Stimulated activated CD4-positive, alpha-beta T cell treated with anti-CD3 and anti-CD28 coated beads, TNF-alpha, amount 100 ng/mL, for 4 hours (primary cell): ENCODE measurements at places on chromosomes 6 and 20.

GRCh38 chr6:120056085-120056484 is 706.5 kb upstream of the MAN1A1 start:
- no peak for DNase-seq

GRCh38 chr6:128357392-128358130 is 162.8 kb downstream of the PTPRK start:
- DNase-seq = no peak

DNA sequence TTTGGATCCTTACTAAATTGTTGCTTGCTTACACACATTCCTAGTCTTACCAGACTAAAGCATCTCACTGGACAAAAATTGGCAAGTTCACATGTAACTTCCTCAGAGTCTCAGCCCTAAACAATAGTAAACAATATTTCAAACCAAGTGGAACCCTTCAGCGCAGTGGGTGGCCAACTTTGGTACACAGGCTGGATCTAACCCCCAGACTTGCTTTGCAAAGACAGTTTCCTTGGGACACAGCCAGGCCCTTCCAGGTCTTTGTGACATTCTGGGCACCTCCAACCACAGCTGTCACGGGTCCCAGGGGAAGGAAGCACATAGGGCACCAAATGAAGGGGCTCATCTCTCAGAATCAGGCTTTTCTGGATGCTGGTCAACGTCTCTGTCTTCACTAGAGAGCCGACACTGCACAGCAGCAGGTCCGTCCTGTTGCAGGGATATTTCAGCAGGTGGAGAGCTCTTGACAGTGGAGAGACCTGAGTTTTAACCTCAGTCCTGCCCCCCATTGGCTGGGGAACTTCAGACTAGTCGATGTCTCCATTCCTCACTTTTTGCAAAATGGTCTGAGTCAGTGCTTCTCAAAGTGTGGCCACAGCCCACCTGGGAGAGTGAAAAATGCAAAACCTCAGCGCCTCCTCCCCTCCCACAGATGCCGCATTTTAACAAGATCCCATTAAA is 91.4 kb downstream of the BFSP1 start:
- DNase-seq = no peak

DNA sequence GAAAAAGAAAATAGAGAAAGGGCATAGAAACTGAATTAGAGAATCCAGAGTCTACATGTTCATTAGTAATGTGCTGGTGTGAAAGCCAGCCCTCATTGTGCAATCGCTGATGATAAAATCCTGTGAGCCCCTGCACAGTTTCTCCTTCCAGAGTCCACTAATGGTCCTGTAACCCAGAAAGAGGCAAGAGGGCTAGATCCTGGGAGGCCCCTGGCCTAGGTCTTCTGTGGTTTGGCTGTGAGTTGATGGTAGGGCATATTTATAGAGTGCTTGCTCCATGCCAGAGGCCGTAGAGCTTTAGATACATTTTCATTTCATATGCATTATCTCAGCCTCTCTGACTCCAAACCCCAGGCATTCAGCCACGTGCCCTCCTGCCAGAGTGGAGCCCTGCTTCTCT is 94.9 kb upstream of the MTHFD1L start:
- no peak for DNase-seq

DNA sequence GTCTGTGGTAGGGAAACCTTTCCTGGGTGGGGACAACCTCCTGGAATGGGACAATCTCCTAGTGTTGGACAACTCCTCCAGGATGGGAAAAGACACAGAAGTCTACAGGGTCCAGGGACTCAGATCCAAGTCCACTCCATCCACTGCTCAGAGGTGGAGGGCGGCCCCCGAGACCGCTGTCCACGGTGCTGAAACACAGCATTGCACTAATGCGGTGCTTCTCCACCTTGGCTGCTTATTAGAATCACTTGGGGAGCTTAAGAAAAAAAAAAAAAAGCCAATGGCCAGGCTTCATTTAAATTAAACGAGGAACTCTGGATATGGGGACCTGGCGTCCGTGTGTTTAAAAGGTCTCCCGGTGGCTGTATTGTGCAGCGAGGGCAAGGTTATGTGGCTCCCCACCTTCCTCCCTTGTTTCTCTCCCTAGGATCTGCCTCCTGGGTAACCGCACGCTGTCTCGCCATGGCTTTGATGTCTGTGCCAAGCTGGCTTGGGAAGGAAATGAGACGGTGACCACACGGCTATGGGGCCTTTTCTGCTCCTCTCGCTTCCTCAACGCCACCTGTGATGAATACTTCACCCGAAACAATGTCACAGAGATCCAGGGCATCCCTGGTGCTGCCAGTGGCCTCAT is 12.0 kb downstream of the SLC12A5 start:
- no peak for DNase-seq

GRCh38 chr20:38770546-38770945 is 22.3 kb downstream of the ACTR5 start:
- no peak for DNase-seq

GRCh38 chr20:31566658-31567379 is 38.3 kb upstream of the ID1 start:
- peak; percentile 25 for DNase-seq

GRCh38 chr20:50876816-50877215 is 54.4 kb downstream of the ADNP start:
- no peak for DNase-seq

DNA sequence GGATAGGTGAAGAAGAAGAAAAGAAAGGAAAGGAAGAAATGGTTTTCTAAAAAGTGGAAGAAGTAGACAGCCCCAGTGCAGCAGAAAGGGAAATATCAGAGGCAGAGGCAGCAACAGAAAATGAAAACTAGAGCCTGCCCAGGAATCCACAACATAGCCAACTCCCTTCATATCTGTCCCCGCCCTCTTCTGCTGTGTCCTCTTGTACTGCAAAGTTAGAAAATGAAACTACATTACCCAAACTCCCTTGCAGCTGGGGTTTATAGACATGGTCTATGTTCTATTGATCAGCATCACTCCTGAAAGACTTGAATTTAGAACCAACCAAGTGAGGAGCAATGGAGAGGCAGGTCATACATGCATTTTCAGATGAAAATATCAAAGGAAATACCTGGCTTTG is 200.5 kb upstream of the PHACTR1 start:
- DNase-seq = no peak

- DNase-seq = no peak
Measured at GRCh38 chr6:116019428-116019827, 41.3 kb downstream of the FRK start.

GRCh38 chr20:42688576-42688975 is 501.1 kb downstream of the PTPRT start:
- no peak for DNase-seq

DNA sequence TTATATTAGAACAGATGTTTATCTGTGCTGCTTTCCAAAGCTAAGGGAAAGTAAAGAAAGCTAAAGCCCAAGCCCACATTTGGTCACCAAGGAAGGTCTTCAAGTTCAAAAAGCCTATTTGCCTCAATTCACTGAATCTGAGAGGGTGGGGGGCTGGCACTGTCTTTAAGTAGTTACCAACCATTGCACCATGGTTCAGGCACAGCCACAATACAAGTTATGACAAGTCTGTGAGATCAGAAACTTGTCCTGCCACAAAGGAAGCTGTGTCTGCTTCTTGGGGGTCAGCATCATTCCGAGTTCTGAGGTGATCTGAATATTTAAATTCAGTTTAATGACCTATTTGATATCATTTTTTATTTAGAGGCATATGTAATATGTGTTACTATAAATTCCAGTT is 78.3 kb upstream of the OPRM1 start:
- no peak for DNase-seq

- DNase-seq = no peak
Measured at GRCh38 chr6:16257999-16258708, 19.8 kb downstream of the GMPR start.

GRCh38 chr6:28225056-28225834 is at the start of gene ZSCAN9:
TSS of gene ZSCAN9 (plus strand) at chr6:28225275. CDS start at chr6:28227085, 1,810 bp downstream.
- DNase-seq = no peak

DNA sequence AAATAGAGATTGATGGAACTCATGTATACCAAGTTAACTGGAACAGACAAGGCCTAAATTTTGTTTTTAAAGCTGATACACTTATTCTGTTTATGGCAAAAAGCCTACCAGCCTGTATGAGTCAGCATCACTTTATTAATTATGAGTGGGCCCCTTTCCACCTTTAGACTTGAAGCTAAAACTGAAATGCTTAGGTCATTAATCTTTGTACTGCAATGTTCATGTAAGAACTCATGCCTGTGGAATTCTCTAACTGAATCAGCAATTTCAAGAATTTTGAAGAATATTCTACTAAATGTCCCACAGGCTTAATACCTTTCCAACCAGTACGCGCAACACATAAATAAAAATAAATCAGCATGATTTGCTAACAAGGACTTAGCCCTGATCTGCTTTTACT is 140.2 kb upstream of the PHACTR1 start:
- no peak for DNase-seq

GRCh38 chr6:167836721-167837120 is 10.0 kb downstream of the AFDN start:
- DNase-seq = no peak

GRCh38 chr6:167496707-167497106 is 171.8 kb downstream of the TTLL2 start:
- DNase-seq = no peak

DNA sequence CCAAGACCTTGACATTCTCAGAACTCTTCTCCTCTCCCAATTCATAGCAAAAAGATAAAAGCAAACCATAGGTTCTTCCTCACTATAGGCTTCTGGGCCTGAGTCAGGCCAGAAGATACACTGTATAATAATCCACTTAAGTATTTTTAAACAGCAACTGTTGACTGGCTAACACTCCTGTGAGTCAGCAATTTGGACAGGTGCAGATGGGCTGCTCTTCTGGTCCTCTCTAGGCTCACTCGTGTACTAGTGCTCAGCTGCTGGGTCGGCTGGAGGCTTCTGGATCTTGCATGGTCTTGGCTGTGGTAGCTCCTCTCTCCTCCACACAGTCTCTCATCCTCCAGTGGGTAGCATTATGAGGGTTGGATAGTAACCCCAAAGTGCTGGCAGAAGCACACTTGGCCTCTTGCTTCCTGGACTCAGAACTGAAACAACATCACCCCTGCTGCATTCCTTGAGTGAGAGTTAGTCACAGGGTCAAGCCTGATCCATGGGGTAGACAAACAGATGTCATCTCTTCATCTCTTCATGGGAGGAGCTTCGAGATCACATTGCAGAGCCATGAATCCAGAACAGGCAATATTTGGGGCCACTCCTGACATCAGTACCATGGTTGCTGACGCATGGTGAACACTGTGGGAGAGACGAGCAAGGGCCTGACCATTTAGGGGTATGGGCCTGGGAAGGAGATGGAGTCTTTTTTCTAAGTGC is 86.9 kb downstream of the C6orf118 start:
- DNase-seq = no peak

- DNase-seq = no peak
Measured at GRCh38 chr6:15329197-15329671, 83.4 kb downstream of the JARID2 start.
